ENCODE measurements at places on chromosomes 12 and 14.

DNA sequence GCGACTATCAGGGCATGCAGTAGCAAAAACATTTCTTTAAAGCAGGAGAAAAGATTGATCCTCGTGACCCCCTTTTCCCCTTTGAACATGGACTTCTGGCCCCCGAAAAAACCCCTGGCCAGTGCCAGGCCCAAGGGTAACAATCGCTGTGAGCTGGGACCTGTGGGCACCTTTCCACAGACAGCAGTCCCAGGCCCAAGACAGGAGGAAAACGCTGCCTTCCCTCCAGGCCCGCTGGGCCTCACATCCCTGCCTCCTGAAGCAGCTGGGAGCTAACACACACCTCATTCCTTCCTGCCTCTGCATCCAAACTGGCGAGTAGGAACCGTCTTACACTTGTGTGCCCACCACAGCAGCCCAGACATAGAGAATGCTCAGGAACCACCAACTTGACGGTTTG lies 1.2 kb downstream of the VWF start:
- no peak for DNase-seq

- DNase-seq = peak; percentile 61
Measured at GRCh38 chr14:35406506-35407305, 2.2 kb upstream of the NFKBIA start.

GRCh38 chr12:41364211-41364610 lies 176.1 kb downstream of the PDZRN4 start:
- DNase-seq = no peak

GRCh38 chr12:132356691-132357622 lies 27.6 kb upstream of the GALNT9 start:
- no peak for DNase-seq

GRCh38 chr14:43795600-43796228 lies 711.4 kb downstream of the FSCB start:
- DNase-seq = no peak

- no peak for DNase-seq
Measured at GRCh38 chr12:132144810-132145168, 532 bp downstream of the NOC4L start.

GRCh38 chr14:102914474-102915291 lies 7.8 kb upstream of the AMN start:
- no peak for DNase-seq

- DNase-seq = no peak
Measured at GRCh38 chr14:50398189-50398580, 1.5 kb upstream of the CDKL1 start.

DNA sequence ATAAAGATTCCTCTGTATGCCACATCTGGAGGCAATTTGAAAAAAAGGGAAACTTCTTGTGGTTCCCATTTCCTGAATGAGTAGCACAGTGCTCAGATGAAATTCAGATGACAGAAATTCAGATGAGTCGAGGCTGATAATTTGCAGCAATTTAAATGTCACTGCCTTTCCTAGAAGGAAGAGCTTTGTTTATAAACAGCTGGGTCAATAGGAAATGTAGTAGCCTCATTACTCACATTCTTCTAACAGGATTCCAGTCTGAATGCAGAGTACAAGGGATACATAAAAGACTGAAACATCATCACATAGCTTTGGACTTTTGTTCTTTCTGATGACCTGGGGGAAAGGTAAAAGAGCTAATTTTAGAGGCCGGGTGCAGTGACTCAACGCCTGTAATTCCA lies 11.3 kb upstream of the DACT1 start:
- DNase-seq = no peak

DNA sequence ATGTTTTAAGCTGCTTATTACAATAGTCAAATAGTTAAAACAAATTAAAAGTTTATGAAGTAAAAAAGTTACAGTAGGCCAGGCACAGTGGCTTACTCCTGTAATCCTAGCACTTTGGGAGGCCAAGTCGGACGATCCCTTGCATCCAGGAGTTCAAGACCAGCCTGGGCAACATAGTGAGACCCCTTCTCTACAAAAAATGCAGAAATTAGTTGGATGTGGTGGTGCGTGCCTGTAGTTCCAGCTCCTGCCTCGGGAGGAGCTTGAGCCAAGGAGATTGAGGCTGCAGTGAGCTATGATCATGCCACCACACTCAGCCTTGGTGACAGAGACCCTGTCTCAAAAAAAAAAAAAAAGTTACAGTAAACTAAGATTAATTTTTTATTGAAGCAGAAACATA lies 142.6 kb downstream of the MIPOL1 start:
- DNase-seq = no peak

DNA sequence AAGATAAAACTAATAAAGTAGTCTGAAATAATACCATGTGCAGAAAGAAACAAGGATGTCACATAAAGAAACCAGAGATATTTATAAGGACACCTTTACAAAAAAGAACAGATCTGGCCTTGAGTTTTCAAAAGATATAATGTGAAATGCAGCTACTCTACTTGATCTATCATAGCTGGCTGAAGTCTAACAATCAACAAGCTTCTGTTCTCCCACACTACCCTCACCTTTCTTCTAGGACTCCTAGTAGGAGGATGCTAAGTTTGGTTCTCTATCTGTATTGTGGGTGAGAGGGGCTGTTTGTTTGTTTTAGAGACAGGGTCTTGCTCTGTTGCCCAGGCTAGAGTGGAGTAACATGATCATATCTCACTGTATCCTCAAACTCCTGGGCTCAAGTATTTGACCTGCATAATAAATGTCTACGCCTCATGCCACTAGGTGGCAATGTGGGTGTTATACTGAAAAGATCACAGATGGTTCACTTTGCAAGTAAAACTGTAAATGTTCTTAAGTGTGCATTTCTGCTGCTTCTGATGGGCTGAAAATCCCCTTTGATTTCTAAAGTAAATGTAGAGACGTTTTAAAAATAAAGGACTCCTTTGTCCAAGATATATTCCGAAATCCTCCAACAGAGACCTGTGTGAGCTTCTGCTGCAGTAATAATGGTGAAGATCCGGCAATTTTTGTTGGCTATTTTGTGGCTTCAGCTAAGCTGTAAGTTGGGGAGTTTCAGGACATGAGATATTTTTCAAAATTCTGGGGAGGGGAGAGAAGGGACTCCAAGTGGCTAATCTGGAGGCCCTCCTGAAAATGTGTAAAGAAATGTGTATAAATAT lies 269.3 kb downstream of the DAD1 start:
- peak; percentile 52 for DNase-seq

DNA sequence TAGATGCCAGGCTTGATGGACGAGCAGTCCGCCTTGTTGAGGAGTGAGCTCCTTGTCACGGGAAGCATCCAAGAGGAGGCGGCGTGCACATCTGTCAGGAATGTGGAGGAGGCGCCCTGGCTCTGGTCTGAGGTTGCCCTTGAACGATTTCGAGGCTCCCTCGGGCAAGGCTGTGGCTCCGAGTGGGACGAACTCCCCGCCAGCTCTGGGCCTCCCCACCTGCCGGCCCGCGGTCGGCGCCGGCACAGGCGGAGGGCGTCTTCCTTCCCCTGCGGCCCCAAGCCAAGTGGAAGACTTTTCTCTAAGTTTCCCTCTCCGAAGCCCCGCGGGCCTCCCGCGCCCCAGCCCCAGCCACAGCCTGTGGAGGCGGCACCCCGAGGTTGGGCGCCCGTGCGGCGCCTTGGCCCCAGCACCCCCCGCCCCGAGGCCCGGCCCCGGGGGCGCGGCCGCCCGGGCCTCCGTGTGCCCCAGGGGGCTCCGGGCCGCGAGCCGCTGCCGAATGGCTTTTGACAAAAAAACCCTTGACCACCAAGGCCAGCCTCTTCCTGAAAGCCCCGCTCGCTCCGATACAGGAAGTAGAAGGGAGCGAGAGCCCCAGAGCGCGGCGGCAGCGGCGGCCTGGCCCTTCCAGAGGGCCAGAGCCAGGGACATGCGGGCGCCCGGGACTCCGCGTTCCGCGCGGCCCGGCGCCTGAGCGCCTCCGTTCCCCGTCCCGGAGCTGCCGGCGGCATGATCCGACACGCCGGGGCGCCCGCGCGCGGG lies at the start of gene RIN3:
Gene RIN3 (plus strand): TSS at position 578 of the 762 bp plus-strand sequence. CDS start 152 bp downstream, at position 730.
- DNase-seq = no peak

DNA sequence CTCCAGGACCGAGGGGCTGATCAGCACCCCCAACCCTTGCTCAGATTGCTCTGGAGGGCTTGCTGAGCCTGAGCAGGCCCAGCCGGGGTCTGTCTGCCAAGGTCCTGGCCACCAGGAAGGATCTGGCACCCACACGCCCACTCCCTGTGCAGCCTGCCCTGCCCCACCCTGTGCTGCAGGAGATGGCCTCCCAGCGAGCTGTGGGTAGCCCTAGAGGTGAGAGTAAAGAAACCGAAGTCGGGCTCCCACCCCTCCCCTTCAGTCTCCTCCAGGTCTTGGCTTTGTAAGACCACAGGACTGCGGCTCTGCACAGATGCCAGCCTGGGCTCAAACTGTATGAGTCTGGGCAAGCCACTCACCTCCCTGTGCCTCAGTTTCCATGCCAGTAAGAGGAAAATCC lies 307.8 kb downstream of the BCL11B start:
- no peak for DNase-seq

DNA sequence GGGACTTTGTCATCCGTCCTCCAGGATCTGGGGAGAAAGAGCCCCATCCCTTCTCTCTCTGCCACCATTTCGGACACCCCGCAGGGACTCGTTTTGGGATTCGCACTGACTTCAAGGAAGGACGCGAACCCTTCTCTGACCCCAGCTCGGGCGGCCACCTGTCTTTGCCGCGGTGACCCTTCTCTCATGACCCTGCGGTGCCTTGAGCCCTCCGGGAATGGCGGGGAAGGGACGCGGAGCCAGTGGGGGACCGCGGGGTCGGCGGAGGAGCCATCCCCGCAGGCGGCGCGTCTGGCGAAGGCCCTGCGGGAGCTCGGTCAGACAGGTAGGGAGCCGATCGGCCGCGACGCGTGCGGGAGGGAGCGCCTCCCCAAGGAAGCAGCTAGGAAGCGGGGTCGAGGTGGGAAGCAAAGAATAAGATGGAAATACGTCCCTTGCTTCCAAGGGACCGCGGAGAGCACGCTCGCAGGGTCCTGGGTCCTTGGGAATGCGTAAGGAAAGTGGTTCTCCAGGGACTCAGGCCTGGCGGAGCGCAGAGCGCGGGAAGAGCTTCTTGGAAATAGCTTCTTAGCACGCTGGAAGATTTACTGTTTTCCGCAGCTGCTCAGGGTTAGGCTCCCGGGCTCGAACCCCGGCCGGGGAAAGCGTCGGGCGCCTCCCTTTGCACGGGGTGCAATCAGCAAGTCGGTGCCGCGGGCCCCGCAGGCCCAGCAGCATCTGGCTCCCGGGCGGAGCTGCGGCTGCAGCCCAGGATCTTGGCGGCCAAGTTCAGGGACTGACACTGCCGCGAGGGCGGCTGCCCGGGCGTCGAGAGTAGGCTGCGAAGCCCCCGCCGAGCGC lies 457 bp downstream of the SOCS2 start:
- DNase-seq = peak; percentile 1

DNA sequence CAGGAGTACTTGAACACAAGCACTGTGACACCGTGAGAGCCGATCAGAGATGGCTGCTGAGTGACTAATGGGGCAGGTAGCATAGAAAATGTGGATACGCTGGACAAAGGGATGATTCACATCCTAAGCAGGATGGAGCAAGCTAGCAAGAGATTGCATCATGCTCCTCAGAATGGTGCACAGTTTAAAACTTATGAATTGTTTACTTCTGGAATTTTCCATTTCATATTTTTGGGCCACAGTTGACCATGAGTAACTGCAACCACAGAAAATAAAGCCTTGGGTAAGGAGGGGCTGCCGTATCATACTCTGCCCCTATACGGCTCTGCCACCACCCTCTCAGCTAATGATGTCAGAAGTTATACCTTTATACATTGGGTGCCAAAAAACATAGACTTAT lies 23.3 kb upstream of the MARK3 start:
- no peak for DNase-seq

- no peak for DNase-seq
Measured at GRCh38 chr14:77599889-77600288, 16.5 kb downstream of the SPTLC2 start.

DNA sequence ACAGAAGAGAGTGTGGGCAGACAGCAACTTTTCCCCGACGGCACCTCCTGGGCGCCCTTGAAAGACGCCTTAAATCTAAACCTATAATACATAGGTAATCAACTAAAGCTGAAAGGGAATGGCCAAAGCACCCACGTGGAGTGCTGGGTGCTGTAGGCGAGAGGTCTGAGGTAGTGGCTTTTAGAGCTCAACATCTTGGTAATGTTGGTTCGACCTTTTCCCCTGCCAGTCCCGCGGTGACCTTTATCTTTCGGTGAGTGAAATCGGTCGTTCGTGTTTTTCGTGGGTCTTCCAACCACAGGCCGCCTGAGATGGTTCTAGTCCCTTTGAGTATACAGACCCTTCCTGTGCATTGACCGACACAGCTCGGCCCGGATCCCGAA lies 9.1 kb downstream of the OR6S1 start:
- DNase-seq = no peak

DNA sequence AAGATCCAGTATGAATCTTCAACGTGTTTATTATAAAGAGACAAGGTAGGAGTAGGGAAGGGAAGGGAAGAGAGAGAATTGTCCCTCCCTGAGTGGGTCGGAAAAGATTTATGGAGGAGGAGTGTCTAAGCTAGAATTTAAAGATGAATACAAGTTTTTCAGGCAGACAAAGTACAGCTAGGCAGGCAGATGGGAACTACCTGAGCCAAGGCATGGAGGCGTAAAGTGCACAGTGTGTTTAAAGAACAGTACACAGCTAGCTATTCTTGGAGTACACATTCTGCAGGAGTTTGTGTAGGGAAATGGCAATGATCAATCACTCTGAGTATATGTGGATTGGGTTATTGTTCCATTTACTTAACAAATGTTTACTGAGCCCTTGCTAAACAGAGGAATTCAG lies 20.1 kb downstream of the PLEKHG7 start:
- DNase-seq = no peak

DNA sequence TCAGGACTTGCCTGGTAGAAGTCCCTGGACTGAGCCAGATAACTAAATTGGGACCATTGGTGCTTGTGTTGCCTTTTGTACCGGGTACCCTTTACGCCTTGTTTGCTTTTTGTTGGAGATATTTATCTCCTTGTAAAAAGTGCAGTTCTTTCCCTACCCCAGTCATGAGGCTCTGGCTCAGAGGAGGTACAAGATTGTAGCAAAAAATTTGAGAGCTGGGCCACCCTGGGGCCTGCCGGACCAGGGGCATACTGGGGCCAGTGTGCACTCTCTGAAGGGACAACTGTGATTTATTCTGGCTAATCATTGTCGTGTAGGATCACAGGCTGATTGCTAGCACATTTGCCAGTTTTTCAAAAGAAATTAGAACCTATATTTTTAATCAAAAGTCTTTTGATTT lies 13.2 kb downstream of the TPCN1 start:
- no peak for DNase-seq

DNA sequence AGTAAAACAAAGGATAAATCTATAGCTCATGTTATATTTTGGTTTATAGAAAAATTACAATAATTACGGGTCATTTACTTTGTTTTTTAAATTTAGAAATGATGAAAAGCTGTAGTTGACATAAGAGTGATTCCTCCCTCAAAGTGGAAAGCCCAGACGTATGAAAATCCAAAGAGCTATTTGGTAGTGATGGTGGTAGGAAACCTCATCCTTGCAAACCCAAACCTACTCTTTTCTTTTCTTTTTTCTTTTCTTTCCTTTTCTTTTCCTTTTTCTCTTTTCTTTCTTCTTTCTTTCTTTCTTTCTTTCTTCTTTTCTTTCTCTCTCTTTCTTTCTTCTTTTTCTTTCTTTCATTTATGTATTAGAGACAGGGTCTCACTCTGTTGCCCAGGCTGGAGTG lies 190.3 kb upstream of the RASSF8 start:
- no peak for DNase-seq

GRCh38 chr14:104191409-104191997 lies 53.1 kb downstream of the KIF26A start:
- DNase-seq = no peak

GRCh38 chr14:54715239-54715638 lies 148.3 kb downstream of the SAMD4A start:
- no peak for DNase-seq
